ENCODE measurements at places on chromosomes 7 and 10.

DNA sequence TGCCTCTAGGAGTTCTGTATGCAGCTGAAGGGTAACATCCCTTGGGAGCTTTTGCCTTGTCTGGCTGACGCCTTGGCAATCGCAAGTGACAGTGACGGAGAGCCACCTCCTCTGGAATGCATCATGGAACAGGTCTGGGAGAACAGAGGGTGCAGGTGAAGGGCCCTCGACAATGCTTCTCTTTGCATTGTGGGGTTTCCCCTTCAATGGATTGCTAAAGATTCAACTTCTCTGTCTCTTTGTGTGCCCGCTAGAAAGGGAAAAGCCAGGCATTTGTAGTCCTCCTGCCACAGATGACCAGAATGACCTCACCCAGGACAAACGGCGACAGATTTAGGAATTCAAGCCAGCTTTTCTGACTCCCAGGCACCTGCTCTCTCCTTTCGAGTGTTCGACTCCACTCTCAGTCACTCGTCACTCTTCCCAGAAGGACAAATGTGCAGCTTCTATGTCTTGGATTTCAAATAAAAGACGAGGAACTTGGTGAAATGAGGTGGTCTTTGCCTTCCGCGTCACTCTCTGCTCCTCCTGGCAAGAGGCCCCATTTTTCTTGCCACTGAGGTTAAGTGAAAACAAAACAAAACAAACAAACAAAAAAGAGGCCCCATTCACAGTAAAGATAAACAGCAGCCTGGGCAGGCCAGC, 26.1 kb downstream of the IL2RA start:
- DNase-seq = no peak

- DNase-seq = no peak
Observed at GRCh38 chr10:101221549-101221948, 7.7 kb downstream of the LBX1 start.

- DNase-seq = no peak
Observed at GRCh38 chr7:157007470-157008066, 2.9 kb downstream of the MNX1 start.

DNA sequence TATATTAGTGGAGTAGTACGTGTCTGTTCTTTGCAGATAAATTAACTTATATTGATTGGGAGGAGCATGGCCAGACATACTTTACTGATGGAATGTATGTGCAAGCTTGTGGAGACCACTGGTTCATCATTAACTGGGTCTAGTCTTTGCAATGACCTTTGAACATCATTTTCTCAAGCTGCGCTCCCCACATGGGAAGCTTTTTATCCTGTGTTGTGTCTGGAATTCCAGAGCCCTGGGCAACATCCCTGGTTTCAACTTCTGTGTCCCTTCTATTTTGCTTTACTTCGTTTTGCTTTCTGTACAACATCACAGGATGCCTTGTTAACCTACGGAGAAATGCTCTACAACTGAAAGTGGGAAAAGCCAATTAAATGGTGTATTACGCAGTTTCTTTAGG, 38.3 kb downstream of the MACROH2A2 start:
- DNase-seq = no peak

- DNase-seq = no peak
Observed at GRCh38 chr10:115023715-115024114, 69.5 kb upstream of the ATRNL1 start.

GRCh38 chr10:15474671-15475070, 103.6 kb upstream of the FAM171A1 start:
- DNase-seq = no peak

- DNase-seq = no peak
Observed at GRCh38 chr10:36171953-36172940, 530.2 kb upstream of the FZD8 start.

- no peak for DNase-seq
Observed at GRCh38 chr7:50475340-50475739, 25.2 kb upstream of the FIGNL1 start.

- no peak for DNase-seq
Observed at GRCh38 chr7:75914169-75914654, 743 bp upstream of the POR start.

GRCh38 chr10:61354401-61354975, 98.7 kb downstream of the TMEM26 start:
- no peak for DNase-seq

GRCh38 chr10:108597657-108598319, 1325.5 kb downstream of the XPNPEP1 start:
- DNase-seq = no peak

DNA sequence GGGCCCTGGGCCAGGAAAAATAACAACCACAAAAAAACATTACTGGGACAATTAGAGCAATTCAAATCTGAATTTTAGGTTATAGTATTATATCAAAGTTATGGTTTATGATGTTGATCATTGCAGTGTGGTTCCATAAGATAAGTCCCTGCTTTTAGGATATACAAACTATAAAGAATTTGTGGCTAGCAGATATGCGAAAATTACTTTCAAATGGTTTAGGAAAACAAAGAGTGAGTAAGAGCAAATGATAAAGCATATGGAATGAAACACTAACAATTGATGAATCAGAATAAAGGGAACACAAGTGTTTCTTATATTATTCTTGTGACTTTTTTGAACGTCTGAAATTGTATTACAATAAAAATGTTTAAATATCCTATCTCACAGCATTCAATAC, 64.4 kb upstream of the HECTD2 start:
- no peak for DNase-seq

DNA sequence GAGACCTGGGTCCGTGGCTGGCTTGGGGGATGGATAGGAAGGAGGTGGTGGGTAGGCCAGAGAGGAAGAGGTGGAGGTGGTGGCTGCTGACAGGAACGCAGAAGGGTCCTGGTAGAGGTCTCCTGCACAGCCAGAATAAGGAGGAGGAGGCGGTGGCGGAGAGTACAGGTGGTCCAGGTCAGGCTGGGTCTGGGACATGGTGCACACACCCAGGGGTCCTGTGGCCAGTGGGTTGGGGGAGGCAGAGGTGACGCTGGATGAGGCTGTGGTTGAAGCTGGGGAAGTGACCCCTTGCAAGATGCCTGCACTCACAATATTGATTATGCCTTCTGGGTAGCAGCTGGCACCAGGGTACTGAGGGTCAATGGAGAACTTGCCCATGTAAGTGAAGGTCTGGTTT, 2.2 kb downstream of the EGR2 start:
- no peak for DNase-seq

GRCh38 chr7:121024611-121025010, 36.1 kb downstream of the CPED1 start:
- DNase-seq = no peak

All from GF-D8 (cell line).